T-helper 17 cell (primary cell): ENCODE measurements at places on chromosomes 2 and 18.

DNA sequence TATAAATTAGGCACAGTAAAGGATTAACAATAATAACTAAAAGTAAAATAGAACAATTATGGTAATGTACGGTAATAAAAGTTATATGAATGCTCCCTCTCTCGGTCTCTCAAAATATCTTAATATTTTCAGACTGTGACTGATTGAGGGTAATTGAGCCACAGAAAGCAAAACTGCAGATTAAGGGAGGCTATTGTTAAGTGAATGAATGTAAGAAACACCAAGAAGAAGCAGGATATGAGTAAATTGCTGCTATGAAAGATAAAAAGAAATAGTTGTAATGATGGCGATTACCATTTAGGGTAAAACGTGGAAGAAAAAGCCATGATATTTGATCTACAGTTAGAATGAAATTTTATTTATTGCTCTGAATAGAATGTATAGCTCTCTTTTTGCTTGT, 24.1 kb downstream of the GULP1 start:
- no peak overlapping the region for H3K4me3 ChIP-seq
- no peak for DNase-seq
- no peaks in the 10 kb centered on the region for H3K4me1 ChIP-seq
- no peaks in the 10 kb centered on the region for H3K36me3 ChIP-seq

- H3K36me3 ChIP-seq = no peaks in the 10 kb centered on the region
- H3K27ac ChIP-seq = peak overlapping the region; percentile 86
- H3K4me1 ChIP-seq = peaks cover 15% of the 10 kb centered on the region
- H3K27me3 ChIP-seq = peaks cover 21% of the 10 kb centered on the region
- no peak for DNase-seq
Measured at GRCh38 chr18:58367425-58368140, 261.3 kb downstream of the ALPK2 start.

DNA sequence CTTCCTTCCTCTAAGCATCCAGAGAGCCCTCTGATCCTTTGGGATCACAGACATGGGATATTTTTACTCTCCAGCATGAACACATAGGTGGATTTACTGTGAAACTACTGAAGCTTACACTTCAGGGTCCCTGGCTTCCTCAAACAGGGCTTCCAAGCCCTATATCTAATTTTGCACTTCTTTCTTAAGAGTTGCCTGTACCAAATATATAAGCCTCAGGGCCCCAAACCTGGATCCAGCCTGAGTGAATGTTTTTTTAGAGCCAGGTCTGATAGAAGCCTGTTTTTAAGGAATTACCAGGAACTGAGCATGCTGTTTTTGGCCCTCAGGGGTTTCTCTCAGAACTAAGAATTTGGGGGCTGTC, 13.2 kb upstream of the KCMF1 start:
- H3K4me3 ChIP-seq = no peak overlapping the region
- no peaks in the 10 kb centered on the region for H3K27me3 ChIP-seq
- no peak for DNase-seq
- H3K4me1 ChIP-seq = peaks cover 14% of the 10 kb centered on the region
- peaks cover 2% of the 10 kb centered on the region for H3K36me3 ChIP-seq

DNA sequence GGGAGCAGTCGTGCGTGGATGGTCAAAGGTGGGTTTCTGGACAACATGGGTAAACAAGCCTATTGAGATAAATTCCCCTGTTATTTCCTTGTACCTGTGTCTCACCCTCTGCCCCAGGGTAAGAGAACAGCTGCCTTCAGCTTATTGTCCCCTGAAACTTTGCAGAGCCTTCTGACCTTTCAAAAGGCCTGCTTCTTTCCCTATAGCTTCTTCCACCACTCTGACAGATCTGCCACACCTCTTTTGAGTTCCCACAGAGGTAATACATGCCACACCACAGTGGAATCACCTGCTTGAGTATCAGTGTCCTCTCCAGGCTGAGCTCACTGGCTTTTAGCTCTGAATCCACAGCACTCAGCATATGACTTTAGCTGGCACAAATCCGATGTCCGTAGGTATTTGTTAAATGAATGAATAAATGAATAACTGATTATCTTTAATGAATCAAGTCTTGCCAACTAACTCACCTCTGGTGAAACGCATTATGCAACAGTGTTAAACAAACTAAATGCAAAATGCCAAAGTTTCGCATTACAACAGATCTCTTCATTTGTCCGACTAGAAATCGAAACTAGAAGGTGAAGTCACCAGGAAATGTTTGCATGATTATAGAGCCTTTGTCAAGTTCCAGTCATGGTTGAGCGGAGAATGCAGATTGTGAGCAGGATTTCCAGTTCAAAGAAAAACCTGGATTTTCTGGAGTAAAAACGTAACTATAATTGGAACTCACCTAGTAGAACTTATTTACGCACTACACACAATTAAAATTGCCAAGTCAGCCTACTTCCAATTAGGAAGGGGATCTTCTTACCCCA, 16.4 kb downstream of the DYNAP start:
- peaks cover 7% of the 10 kb centered on the region for H3K27me3 ChIP-seq
- no peak overlapping the region for H3K4me3 ChIP-seq
- no peaks in the 10 kb centered on the region for H3K36me3 ChIP-seq
- no peaks in the 10 kb centered on the region for H3K4me1 ChIP-seq
- no peak for DNase-seq

DNA sequence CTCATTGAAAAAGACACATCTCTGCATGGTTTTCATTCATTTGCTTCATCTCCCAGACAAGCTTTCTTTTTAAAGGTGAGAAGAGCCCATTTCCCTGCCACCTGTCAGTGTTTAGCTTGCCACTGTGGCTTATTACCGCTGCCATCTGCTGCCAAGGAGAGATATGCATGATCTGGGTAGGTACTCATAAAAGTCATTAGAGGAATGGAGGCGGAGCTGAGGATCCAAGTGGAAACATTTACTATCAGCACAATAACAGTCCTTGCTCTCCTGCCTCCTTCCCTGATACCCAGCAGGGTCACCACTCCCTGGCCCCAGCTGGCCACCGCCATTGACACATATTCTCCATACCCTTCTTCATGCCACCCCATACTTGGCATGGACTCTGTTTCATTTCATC, 390.4 kb downstream of the TSN start:
- no peaks in the 10 kb centered on the region for H3K4me1 ChIP-seq
- H3K36me3 ChIP-seq = no peaks in the 10 kb centered on the region
- no peak overlapping the region for H3K27ac ChIP-seq
- H3K27me3 ChIP-seq = no peaks in the 10 kb centered on the region
- no peak overlapping the region for H3K4me3 ChIP-seq
- DNase-seq = no peak

- H3K4me1 ChIP-seq = peaks cover 19% of the 10 kb centered on the region
- H3K36me3 ChIP-seq = peaks cover 2% of the 10 kb centered on the region
- peak overlapping the region; percentile 82 for H3K4me3 ChIP-seq
Measured at GRCh38 chr2:27715318-27716210, 51.9 kb downstream of the SLC4A1AP start.

GRCh38 chr2:45391866-45392265, 219.2 kb downstream of the SRBD1 start:
- peaks cover 2% of the 10 kb centered on the region for H3K36me3 ChIP-seq
- H3K27me3 ChIP-seq = no peaks in the 10 kb centered on the region
- H3K4me1 ChIP-seq = no peaks in the 10 kb centered on the region
- no peak overlapping the region for H3K27ac ChIP-seq
- H3K4me3 ChIP-seq = no peak overlapping the region
- DNase-seq = no peak

GRCh38 chr2:30306522-30306921, 75.2 kb downstream of the LBH start:
- no peak for DNase-seq
- no peaks in the 10 kb centered on the region for H3K36me3 ChIP-seq
- no peak overlapping the region for H3K27ac ChIP-seq
- H3K4me1 ChIP-seq = peaks cover 5% of the 10 kb centered on the region
- H3K27me3 ChIP-seq = no peaks in the 10 kb centered on the region

DNA sequence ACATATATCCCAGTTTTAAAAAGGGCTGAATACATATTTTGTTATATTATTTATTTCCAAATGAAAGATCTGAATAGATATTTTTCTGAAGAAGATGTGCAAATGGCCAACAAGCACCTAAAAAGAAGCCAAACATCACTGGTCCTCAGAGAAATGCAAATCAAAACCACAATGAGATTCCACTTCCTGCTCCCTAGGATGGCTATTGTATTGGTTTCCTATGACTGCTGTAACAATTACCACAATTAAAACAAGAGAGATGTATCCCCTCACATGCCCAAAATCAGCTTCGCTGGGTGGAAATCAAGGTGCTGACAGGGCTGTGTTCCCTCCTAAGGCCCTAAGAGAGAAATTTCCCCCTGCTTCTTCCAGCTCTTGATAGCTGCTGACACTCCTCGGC, 23.2 kb downstream of the ABCB11 start:
- peaks cover 2% of the 10 kb centered on the region for H3K36me3 ChIP-seq
- DNase-seq = no peak
- no peak overlapping the region for H3K4me3 ChIP-seq
- peaks cover 8% of the 10 kb centered on the region for H3K27me3 ChIP-seq
- no peak overlapping the region for H3K27ac ChIP-seq

GRCh38 chr18:36700955-36701354, 127.8 kb downstream of the TPGS2 start:
- H3K27me3 ChIP-seq = peaks cover 39% of the 10 kb centered on the region
- peaks cover 2% of the 10 kb centered on the region for H3K4me1 ChIP-seq
- no peak overlapping the region for H3K4me3 ChIP-seq
- H3K36me3 ChIP-seq = peaks cover 4% of the 10 kb centered on the region
- DNase-seq = no peak
- no peak overlapping the region for H3K27ac ChIP-seq

- no peak for DNase-seq
- peaks cover 19% of the 10 kb centered on the region for H3K4me1 ChIP-seq
- peaks cover 2% of the 10 kb centered on the region for H3K36me3 ChIP-seq
- no peaks in the 10 kb centered on the region for H3K27me3 ChIP-seq
Measured at GRCh38 chr18:13551305-13551603, 175.1 kb downstream of the FAM210A start.

- no peak overlapping the region for H3K4me3 ChIP-seq
- no peak overlapping the region for H3K27ac ChIP-seq
- H3K4me1 ChIP-seq = peaks cover 6% of the 10 kb centered on the region
- no peaks in the 10 kb centered on the region for H3K36me3 ChIP-seq
Measured at GRCh38 chr2:48278590-48278989, 251.4 kb upstream of the STON1 start.

- no peak for DNase-seq
- H3K27ac ChIP-seq = no peak overlapping the region
- H3K27me3 ChIP-seq = peaks cover 39% of the 10 kb centered on the region
- no peak overlapping the region for H3K4me3 ChIP-seq
Measured at GRCh38 chr2:231296401-231296974, 98.1 kb downstream of the ARMC9 start.

DNA sequence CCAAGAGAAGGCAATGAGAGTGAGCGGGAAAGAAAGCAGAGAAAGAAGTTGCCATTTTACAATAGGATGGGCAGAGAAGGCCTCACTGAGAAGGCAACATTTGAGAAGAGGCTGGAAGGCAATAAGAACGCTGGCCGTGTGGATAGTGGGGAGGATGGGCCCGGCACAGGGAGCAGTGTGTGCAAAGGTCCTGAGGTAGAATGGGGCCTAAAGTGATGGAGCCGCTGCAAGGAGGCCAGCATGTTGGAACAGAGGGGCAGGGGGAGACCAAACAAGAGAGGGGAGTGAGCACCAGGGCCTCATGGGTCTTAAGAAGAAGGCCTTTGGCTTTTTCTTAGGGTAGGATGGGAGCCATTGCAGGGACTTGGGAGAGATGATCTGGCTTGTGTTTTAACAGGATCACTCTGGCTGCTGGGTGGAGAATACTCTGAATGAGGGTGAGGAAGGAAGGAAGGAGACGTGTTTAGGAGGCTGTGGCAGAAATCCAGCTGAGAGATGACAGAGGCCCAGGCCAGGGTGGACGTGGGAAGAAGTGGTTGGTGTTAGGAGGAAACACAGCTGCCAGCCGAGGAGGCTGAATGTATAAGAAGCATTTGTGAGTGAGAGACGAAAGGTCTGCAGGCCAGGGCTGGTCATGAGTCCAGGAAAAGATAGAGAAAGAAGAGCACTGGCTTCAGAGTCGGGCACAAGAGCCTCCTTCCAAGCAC, 159.8 kb downstream of the KLHL29 start:
- H3K4me3 ChIP-seq = no peak overlapping the region
- peaks cover 6% of the 10 kb centered on the region for H3K36me3 ChIP-seq
- peaks cover 11% of the 10 kb centered on the region for H3K4me1 ChIP-seq
- no peak overlapping the region for H3K27ac ChIP-seq
- DNase-seq = no peak

- H3K4me1 ChIP-seq = peaks cover 40% of the 10 kb centered on the region
- H3K4me3 ChIP-seq = no peak overlapping the region
- H3K27ac ChIP-seq = peak overlapping the region; percentile 49
- peaks cover 9% of the 10 kb centered on the region for H3K36me3 ChIP-seq
- DNase-seq = no peak
- H3K27me3 ChIP-seq = no peaks in the 10 kb centered on the region
Measured at GRCh38 chr2:71336802-71337201, 5.2 kb downstream of the ZNF638 start.

- peak overlapping the region; percentile 44 for H3K27ac ChIP-seq
- no peaks in the 10 kb centered on the region for H3K27me3 ChIP-seq
- no peak for DNase-seq
- peaks cover 20% of the 10 kb centered on the region for H3K4me1 ChIP-seq
Measured at GRCh38 chr2:53994818-53995808, 24.3 kb upstream of the PSME4 start.

- peaks cover 36% of the 10 kb centered on the region for H3K27me3 ChIP-seq
- H3K36me3 ChIP-seq = peaks cover 2% of the 10 kb centered on the region
- H3K4me3 ChIP-seq = no peak overlapping the region
- H3K27ac ChIP-seq = no peak overlapping the region
- no peak for DNase-seq
Measured at GRCh38 chr2:240208096-240208495, 67.6 kb upstream of the OTOS start.

DNA sequence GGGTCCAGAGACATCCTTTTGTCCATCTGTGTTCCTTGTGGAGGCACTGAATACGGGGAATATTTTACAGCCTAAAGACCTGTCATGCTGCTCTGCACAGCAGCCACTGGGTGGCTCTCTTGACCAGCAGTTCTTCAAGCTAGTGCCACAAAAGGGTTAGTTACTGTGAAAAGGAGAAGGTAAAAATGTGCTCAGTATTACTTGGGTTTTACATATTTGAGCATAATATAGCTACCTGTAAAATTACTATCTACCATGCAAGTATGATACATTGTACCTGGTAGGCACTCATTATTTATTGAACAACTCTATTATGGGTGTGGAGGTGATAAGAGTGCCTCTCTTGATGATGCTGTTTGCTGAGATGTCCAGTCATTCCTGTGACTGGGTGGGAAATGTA, 23.6 kb downstream of the FZD5 start:
- no peak for DNase-seq
- H3K27ac ChIP-seq = no peak overlapping the region
- H3K27me3 ChIP-seq = no peaks in the 10 kb centered on the region
- no peak overlapping the region for H3K4me3 ChIP-seq

- H3K27me3 ChIP-seq = peaks cover 5% of the 10 kb centered on the region
- H3K36me3 ChIP-seq = no peaks in the 10 kb centered on the region
- DNase-seq = peak; percentile 35
Measured at GRCh38 chr18:48975817-48976649, 25.3 kb upstream of the SMAD7 start.

GRCh38 chr2:233556881-233557736, 9.5 kb downstream of the USP40 start:
- peak overlapping the region; percentile 67 for H3K27ac ChIP-seq
- H3K36me3 ChIP-seq = peaks cover 9% of the 10 kb centered on the region
- H3K4me3 ChIP-seq = no peak overlapping the region
- H3K4me1 ChIP-seq = peaks cover 8% of the 10 kb centered on the region
- DNase-seq = no peak
- no peaks in the 10 kb centered on the region for H3K27me3 ChIP-seq
